ENCODE measurements at places on chromosomes 7 and 10. TPM values are rescaled to one million over a fixed set of nuclear protein-coding genes. Genes with fewer than 3 reads are reported as not detected.

The CCZ1B gene
- total RNA-seq, result 22.9 TPM

The CC2D2B gene
- 1.6 TPM for total RNA-seq

DNA sequence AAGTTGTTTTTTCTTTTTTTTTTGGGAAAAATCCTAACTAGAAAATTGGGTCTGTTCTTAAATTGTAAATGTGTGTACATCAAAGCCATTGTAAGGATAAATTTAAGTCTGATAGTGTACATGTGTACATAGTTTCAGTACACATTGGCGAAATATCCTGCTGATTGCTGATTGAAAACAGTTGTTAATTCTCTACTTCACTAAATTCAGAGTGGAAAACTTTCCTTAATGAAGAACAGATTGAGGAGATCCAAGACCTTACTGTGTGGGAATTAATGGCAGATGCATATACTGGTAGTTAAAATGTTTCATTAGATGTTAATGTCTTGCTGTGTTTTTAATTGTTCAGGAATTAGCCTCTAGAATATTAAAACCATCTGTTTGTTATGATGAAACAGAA, 506.0 kb downstream of the AUTS2 start:
- no peak for DNase-seq
- H3K27me3 ChIP-seq, result no peaks in the 10 kb centered on the region
- H3K36me3 ChIP-seq, result no peaks in the 10 kb centered on the region
- no peak overlapping the region for H3K27ac ChIP-seq
- H3K4me1 ChIP-seq, result peaks cover 3% of the 10 kb centered on the region

- no peak for DNase-seq
- H3K27ac ChIP-seq, result no peak overlapping the region
- no peaks in the 10 kb centered on the region for H3K27me3 ChIP-seq
- no peaks in the 10 kb centered on the region for H3K4me1 ChIP-seq
Measured at GRCh38 chr7:117992635-117993376, 119.6 kb upstream of the CTTNBP2 start.

GRCh38 chr7:15284396-15284795, 277.4 kb downstream of the AGMO start:
- H3K4me3 ChIP-seq, result no peak overlapping the region
- no peak for DNase-seq
- no peaks in the 10 kb centered on the region for H3K27me3 ChIP-seq
- H3K4me1 ChIP-seq, result no peaks in the 10 kb centered on the region
- H3K36me3 ChIP-seq, result no peaks in the 10 kb centered on the region

DNA sequence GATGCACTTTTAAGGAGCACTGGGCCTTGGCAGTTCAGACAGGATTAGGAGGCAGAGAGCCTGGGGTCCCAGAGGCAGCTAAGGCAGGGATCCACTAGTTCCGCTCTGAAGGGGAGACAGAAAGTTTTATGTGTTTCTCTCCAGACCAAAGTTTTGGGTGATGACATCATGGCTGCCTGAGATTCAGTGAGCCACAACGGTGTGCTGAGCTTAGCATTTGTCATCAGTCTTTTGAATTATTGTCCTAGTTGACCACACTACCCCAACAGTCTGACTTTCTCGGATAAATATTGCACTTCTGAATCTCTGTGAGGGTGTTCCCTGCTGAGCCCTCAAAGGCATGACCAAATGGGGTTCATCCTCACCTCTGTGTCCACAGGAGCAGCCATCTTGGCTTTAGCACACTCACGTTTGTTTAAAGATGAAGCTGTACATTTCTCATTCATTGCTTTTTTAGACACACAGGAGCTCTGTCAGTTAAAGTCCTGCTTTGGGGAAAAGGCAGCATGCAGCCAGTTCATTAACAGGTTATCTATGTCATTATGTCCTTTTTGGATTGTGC, 297.7 kb upstream of the LRGUK start:
- H3K36me3 ChIP-seq, result no peaks in the 10 kb centered on the region
- DNase-seq, result no peak
- no peaks in the 10 kb centered on the region for H3K27me3 ChIP-seq
- no peak overlapping the region for H3K4me3 ChIP-seq
- peaks cover 5% of the 10 kb centered on the region for H3K4me1 ChIP-seq
- H3K27ac ChIP-seq, result no peak overlapping the region
